ENCODE measurements at places on chromosomes 5 and 9.

- no peak for DNase-seq
Observed at GRCh38 chr9:113578882-113579282, 115.4 kb downstream of the RGS3 start.

DNA sequence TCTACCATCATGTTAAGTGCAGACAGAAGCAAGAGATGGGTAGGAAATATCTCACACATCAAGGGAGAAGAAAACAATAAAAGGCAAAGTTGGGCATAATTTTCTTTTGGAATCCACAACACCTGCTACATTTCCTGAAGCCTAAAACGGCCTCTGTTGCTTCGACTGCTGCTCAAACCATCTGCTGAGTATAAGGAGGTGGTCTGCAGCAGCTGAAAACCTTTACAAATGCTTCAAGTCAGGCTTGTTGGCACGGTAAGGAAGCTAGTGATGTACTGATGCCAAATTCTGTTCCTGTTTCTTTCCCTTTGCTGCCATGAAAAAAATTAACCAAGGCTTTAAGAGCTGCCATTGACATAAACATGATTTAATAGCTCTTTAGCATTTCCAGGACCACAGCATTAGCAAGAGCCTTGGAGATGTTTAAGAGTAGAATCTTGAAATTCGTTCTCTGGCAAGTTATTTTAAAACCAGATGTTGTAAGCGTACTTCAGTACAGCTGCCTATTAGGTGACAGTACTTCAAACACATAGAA lies 75.6 kb downstream of the DMRTA1 start:
- DNase-seq = no peak

DNA sequence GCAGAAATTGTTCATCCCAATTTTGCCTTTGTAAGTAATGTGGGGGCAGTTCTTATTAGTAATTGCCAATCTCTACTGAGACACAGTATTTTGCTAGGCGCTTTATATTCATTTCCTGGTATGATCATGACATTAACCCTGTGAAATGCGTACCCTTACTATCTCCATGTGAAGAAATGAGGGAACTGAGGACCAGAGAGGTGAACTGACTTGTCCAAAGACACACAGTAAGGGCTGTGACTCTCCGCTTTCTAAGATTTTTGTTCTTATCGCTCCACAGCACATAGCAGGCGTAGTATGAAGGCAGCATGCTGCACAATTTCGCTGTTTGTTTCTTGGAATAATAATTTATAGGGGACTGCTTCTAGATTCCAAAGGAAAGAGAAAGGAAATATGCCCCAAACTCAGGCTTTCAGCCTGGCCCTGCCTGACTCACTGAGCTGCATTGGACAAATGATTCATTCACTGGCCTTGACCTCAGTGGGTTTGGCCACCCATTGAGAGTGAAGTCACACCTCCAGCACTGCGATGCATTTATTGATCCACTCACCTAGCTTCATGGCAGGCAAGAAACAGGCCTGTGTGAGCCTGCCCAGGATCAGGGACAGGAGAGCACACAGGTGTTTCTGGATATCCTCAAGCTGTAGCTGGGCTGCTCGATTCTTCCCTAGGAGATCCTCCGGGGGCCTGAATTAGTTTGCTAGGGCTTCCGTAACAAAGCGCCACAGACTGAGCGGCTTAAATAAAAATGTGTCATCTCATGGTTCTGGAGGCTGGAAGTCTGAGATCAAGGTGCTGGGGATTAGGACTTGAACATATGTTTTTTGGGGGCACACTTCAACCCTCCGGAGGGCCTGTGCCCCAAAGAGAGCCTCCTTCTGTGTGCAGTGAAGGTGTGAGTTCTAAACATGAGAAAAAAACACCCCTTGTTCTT lies 7.2 kb upstream of the DUSP1 start:
- no peak for DNase-seq

- no peak for DNase-seq
Observed at GRCh38 chr5:10018201-10019069, 231.3 kb downstream of the ATPSCKMT start.

DNA sequence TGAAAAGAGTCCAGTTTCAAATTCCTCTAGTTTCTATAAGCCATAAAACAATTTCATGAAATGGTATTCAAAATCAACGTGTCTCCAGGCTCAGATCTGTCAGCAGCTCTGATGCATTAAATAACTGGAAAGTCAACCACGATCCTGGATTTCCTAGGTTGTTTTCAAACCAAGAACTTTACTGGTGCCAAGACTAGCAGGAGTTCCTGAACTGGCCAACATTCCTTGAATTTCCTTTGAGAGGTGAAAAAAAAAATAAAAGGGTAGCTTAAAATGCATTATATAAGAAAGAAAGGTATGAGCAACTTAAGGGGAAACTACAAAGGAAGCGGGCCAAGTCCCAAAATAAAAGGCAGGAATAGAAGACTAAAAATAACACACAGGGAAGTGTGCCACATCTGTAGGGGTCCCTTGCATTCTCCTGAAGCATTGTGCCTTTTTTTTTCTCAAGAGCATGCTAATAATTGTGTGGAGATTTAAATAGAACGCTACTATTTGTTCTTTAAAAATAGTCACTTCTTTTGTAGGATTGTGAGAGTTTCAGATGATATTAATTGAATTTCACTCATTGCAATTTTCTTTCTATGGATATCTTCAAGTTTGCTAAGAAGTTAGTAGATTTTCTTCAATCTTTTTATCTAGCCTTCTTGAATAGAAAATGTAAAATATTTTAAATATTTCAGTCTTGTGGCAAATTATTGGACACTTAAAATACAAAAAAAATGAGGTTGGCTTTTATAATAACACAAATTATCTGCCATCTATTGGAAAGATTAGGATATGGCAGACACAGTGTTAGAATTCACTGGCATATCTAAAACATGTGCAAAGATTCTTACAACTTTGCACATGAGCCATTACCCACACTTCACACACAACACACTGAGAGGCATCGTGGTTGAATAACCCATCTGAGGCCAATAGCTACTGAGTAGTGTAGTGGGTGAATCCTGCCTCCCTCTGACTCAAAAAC lies 15.3 kb downstream of the ESM1 start:
- no peak for DNase-seq

DNA sequence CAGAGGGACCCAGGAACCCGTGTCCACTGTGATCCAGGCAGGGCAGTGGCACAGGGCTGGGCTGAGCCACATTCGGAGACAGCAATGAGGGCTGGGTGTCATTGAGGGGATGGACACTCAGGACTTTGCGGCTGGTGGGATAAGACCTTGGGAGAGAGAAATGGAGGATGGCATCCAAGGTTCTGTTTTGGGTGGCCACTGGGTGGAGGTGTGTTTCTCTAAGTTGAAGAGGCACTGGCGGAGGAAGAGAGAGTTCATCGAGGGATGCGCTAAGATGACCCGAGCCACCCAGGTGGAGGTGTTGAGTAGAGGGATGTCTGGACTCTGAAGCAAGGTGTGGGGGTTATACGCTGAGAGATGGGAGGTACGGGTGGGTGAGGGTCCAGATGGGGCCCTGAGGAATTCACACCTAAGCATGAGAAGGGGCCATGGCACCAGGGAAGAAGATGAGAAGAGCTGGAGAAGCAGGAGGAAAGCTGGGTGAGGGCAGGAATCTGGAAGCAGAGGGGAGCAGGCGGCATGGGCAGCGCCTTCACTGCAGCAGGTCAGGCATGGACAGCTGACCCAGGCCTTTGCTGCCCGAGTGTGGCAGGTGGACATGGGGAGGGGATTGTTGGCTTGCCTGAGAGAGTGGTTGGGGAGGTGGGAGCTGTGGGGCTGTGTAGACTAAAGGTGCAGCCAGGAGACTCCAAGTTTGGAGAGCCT lies 2.5 kb upstream of the SLC25A48 start:
- DNase-seq = no peak

GRCh38 chr5:126096442-126097006 lies 326.7 kb upstream of the GRAMD2B start:
- DNase-seq = no peak

DNA sequence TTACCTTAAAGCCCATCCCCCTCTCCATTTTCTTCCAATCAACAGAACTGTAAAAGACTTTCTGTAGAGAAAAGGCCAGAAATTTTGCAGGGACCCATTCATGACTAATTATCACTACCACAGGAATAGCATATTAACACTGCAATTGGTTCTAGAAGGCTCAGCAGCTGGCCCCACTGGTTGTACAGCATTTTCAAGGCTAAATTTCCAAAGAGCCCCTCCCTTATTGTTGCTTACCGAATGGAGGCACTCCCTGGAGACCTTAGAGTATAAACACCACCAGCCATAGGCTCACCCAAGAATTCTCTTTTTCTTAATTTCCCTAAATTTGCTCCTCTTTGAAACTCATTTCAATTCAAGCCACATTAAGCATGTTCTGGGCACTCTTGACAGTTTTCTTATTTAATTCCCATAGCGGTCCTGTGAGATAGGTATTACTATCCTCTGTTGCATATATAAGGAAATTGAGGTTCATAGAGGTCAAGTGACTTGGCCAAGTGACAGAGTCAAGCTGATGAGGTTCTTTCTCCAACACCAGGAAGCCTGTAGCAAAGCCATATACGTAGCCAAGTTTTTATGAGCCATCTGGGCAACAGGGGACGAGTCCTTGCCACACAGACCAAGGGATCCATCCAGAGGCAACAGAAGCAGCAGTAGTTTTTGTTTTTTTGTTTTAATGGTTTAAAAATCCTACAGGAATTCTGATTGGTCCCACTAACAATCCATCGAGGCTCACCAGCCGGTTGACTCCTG lies 83.9 kb upstream of the NR5A1 start:
- DNase-seq = no peak

DNA sequence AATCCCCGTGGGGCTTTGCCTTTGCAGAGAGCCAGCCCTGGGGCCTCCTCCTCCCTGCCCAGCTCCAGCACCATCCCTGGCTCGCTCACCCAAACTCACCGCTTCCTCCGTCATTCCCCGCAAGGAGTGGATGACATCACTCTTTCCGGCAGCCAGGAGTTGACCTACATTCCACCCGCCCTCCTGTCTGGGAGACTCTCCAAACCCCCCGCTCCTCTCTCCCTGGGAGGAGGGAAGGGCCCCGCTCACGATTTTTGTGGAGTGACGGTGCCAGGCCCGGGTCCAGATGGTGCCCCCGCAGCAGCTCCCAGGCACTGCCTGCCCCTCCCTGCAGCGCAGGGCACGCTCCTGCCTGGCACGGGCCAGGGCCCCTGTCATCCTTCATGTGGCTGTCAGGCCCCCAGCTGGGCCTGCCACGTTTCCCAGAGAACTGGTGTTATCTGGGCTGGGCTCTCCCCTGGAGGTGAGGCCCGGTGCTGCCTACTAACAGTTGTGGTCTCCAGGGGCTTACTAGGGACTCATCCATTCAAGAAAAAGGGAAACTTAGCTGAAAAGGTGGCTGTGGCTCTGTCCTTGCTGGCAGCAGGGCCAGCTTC lies 52.3 kb downstream of the NTNG2 start:
- DNase-seq = no peak

DNA sequence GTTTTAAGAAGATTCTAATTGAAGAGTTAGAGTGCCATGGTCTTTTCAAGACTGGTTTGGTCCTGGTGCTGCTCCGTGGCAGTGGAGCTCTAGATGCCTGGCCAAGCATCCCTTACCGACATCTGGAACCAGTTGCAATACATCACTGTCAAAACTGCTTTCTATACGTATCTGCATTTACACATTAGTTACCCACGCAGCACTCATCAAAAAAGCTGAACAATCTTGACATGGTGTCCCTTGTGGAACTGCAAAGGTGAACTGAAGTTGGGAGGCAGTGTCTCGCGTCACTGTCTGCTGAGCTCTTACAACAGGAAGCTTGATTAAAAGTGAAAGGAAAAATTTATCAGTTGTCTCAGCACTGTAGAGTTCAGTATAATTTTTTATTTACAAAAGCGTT lies 82.6 kb downstream of the PBX3 start:
- DNase-seq = no peak

- DNase-seq = no peak
Observed at GRCh38 chr9:18274693-18275092, 199.3 kb upstream of the ADAMTSL1 start.

GRCh38 chr5:79513308-79513703 lies 628 bp downstream of the HOMER1 start:
- no peak for DNase-seq

DNA sequence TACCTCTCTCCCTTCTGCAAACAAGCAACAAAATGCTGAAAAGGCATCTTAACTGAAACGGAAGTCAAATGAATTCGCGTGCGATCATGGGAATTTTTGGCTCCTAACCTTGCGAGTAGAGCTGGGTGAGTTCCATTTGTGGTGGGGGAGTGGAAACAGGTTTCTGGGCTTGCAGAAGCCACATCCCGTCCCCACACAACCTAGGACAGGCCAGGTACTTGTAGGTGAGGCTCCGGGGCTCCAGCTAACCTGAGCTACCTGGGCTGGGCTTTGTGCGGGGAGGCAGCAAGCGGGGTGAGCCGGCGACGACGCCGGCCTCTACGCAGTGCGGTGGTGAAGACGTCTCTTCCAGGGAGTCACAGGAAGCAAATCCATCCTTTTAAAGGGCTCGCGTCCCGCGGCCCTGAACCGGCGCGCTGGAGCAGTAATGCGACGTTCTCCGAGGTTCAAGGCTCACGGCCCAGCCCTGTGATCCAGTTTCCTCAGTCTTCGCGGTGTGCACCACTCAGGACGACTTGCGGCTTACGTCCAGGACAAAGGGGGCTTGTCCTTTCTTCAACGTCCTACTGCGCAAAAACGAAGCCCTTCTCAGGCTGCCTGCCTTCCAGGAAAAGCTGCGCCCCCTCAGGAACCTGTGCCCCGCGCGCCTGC lies 567 bp upstream of the SPIN1 start:
- no peak for DNase-seq

GRCh38 chr9:93465855-93466254 lies 12.5 kb upstream of the FAM120AOS start:
- DNase-seq = no peak

- DNase-seq = no peak
Observed at GRCh38 chr5:41485533-41485932, 24.9 kb downstream of the PLCXD3 start.

GRCh38 chr9:135743546-135744332 lies 41.8 kb downstream of the KCNT1 start:
- DNase-seq = no peak

DNA sequence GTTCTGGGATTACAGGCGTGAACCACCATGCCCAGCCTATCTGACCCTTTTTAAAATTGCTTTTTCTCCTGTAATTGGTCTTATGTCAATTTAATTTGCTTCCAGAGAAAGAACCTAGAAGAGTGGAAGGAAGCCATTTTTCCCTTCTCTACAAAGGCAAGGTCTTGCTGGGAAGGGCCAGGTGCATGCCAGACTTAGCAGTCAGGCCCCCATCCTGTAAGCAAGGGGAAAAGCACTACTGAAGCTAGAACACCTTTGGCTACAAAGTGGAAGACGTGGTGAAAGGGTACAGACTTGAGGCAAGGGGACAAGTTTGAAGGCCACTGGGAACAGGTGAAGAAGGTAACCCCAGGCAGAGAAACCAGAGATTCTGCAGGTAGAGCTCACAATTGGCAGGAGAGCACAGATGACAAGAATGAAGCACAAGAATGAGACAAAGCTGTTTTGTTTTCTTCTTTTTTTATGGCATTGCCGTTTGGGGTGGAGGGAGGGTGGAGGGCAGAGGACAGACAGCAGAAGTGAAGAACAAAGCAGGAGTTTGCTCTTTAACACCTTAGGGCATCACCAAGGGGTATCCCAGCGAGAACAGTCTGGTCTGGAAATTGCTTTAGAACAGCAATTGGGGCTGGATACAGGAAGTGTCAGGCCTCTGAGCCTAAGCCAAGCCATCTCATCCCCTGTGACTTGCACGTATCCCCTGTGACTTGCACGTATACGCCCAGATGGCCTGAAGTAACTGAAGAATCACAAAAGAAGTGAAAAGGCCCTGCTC lies 72.9 kb downstream of the SERINC5 start:
- DNase-seq = no peak

Measured in NCI-H1436 treated with DMSO at 0.1 percent for 48 hours (cell line).